ENCODE measurements at places on chromosomes 13 and 19.

DNA sequence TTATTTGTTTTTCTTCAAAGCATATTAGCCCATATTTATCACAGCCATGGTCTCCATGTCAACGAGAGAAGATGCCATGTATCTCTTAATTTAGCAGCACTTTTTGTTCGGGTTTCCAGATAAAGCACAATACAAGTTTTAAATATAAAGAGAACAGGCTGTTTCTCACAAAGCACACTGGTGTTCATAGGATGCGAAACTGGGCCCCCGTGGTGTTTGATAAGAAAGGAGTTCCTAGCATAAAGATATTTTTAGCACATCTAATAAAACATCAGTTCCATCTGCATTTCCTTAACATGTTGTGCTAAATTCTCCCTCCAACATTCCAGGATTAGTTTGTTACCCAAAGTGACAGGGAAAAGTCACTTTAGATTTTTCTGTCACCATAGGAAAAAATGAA lies 72.4 kb upstream of the EDNRB start:
- DNase-seq, result no peak

DNA sequence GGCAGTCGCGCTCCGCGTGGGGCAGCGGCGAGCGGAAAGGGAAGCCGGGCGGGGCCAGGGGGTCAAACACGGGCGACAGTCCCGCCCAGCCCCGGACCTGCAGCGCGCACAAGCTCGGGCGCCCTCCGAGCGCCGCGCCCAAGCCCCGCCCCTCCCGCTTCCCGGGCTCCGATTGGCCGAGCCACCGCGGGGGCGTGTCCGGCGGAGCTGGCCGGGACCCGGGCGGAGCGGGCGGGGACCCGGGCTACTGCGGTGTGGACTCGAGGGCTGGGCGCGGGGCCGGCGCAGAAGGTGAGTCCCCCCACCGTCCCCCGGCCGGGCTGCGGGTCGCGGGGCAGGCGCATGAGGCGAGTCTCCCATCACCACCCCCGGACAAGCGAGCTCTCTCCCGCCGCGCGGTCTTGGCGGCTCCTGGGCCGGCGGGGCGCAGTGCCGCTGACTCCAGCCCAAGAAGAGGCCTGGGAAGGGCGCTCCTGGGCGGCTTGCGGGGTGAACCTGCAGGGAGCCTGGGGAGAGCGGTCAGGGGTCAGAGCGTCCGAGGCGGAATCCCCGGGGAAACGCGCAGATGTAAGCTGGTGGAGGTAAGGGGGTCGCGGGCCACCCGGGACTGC lies at the start of gene PLEKHF1:
Gene PLEKHF1, plus strand, starts transcription at position 247 of the 611 bp plus-strand sequence. CDS start 8,379 bp downstream, outside the sequence.
- no peak for DNase-seq

GRCh38 chr19:3818466-3818865 lies 32.3 kb upstream of the MATK start:
- peak; percentile 11 for DNase-seq

DNA sequence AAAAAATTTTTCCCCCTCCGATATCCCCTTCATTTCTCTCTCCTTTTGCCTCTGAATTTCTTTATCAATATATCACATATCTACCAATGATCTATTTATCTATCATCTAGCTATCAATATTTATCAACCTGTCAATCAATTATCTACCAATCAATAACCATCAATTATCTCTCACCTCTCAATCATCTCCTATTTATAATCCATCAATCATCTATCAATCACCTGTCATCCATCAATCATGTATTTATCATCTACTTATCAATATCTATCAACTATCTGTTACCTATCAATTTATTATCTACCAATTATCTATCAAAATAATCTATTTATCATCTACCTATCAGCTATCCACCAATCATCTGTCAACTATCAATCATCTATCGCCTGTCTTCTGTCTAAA lies 17.1 kb downstream of the MBD3L1 start:
- no peak for DNase-seq

GRCh38 chr13:99224021-99224420 lies 23.4 kb downstream of the UBAC2 start:
- no peak for DNase-seq

DNA sequence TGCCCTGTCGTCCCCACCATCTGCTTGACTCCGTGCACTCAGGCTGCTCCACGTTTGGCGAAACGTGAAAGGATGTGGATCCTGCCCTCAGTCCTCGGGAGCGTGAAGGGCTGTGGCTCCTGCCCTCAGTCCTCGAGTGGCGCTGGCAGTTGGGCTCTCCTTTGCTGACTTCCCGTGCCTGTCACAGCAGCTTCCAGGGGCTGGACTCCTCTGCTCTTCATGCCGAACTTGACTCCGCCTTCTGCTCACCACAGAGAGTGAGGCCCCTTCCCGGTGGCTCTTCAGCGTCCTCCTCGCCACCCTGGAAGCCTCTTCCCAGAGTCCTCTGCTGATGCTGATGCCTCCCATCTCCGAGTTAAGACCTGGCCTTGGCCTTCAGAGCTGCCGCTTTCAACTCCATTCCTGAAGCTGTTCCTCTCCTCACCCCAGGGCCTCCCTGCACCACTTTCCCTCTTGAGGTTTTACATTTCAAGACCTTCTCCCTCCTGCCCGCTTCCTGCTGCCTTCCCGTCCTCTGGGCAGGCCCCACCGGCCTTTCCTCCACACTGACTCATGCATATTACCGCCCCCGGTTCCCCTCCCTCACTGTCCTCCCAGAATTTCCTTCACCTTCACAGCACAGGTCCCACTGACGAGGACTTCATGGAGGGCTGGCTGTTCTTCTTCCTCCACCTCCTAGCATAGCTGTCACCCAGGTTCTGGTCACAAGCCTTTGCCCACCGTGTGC lies 111.7 kb downstream of the SHISA2 start:
- DNase-seq, result no peak

- DNase-seq, result no peak
Measured at GRCh38 chr19:52778811-52779210, 7.8 kb downstream of the ZNF600 start.

GRCh38 chr19:3360421-3361383 lies 5.7 kb upstream of the NFIC start:
- DNase-seq, result no peak

DNA sequence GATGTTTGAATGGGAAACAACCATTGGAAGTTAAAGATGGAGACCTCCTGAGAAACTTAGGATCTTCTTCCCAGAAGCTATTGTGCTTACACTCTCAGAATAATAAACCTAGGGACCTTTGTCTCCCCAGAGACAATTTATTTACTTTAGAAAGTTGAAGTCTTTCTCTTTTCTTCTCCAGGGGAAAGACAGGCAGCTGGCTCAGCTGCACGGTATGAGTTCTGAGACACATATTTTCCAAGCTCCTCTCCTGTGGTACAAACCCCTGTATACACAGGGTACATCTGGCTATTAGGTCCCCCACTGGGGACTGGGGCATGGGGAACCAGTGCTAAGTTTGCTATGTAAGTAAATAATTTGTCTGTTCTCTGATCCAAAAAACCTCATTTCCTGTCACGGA lies 67.5 kb upstream of the POSTN start:
- no peak for DNase-seq

GRCh38 chr19:53517114-53517741 lies 20.7 kb upstream of the ZNF331 start:
- DNase-seq, result no peak

- no peak for DNase-seq
Measured at GRCh38 chr19:13699786-13700185, 64.5 kb upstream of the MRI1 start.

DNA sequence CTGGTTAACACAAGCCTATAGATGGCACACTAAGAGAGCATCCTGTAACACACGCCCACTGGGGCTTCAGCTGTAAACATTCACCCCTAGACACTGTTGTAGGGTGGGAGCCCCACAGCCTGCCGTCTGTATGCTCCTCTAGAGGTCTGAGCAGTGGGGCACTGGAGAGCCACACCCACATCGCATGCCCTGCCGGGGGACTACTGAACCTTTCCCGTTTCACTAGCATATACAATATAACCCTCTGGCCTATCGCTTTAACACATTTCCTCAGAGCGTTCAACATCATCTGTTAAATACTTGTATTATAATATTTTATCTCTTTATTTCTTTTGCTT lies 73.4 kb downstream of the PCDH9 start:
- no peak for DNase-seq

DNA sequence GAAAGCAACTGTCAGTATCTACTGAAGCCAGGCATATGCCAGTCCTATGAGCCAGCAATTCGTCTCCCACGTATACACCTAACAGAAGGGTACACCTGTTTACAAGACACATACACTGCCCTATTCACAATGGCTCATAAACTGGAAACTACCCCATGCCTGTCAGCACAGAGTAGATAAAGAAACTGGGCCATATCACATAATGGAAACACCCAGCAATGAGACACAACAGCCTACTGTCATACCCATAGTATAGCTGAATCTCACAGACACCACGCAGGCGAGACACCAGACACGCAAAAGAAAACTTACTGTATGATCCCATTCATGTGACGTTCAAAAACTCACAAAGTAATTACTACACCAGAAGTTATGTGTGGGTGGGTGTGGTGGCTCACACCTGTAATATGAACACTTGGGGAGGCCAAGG lies 15.7 kb downstream of the NOSIP start:
- no peak for DNase-seq

DNA sequence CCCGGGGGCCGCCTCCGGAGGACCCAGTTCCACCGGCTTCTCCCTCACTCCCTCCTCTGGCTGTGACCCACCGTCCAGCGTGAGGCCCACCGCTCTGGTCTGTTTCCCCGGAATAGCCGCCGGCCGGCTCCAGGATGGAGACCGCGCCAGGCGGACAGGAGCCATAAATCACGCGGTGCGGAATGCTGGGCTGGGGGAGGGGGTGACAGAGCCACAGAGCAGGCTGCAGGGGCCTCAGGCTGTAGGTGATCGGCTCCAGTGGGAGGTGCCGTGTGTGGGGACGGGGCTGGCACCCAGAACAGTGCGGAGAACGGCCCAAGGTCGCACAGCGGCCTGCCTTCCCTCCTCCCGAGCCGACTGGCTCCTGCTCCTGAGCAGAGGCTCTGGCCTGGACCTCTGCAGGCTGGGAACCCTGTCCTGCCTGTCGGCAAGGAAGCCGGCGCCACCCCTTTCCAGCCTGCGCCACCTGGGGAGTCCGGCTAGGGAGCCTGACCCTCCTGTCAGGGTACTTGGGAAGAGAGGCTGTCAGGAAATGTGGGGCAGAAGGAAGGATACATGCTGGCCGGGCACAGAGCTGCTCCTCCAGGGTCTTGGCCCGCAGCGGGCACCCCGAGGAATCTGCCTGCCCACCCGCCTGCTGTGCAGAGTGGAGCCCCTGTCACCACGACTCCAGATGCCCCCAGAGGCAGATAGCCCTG lies 8.3 kb downstream of the PIAS4 start:
- DNase-seq, result no peak

- no peak for DNase-seq
Measured at GRCh38 chr13:59281453-59281852, 882.3 kb downstream of the DIAPH3 start.

GRCh38 chr19:19145684-19146608 lies 7.7 kb upstream of the TMEM161A start:
- DNase-seq, result no peak

DNA sequence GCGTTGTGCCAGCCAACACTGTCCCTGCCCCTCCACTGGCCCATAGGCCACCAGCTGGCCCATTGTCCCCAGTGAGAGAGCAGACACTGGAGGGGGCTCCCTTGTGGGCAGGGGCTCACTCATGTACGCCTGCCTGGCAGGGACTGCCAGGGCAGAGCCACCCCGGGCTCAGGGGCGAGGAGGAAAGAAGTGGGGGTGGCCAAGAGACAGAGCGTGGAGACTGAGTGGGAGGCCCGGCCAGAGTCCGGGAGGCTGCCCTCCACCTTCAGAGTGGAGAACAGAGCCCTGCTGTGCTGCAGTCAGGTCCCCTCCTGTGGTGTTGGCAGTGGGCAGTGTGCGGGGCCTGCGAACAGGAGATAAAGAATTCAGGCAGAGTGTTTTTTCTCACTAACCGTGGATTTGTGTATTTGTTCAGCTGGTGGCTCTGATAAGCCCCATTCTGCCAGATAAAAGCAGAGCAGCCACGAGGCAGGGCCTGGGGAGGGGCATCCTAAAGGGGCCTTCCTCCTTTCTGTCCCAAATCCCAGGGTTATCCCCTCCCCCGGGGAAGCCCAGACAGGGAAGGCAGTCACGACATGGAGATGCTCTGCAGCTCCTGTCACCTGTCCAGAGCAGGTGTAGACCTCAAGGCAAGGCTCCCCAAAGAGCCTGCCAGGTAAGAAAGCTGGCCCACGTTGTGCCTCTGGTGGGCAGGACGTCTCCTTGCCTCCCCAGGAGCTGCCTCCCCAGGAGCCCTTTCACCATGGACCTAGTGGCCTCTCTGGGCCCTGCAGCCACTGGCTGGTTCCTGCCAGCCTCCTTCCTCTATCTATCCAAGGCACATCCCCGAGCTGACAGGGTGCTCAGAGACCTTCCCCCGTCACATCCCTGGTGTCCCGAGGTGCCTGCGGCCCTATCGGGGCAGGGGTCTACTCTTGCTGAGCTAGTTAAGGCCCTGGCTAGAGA lies 33.0 kb downstream of the LYL1 start:
- no peak for DNase-seq

GRCh38 chr13:66689628-66690027 lies 540.5 kb downstream of the PCDH9 start:
- DNase-seq, result no peak

GRCh38 chr19:15292847-15293582 lies 39.3 kb downstream of the BRD4 start:
- no peak for DNase-seq

DNA sequence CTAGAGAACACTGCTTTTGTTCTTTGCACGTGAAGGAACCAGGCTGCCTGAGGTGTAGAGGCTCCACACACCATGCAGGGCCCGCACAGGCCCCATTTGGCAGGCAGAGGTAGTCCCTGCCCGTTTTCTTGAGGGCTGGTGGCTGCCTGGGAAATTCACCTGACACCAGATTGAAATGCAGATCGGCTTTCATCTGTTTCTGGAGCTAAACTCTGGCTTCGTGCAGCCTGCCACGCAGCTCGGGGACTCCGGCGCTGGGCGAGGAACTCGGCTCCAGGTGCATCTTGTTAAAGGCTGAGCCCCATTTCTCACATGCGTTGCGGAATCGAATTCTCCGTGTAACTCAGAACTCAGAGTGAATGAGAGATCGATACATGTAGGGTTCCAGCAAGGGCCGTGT lies 37.7 kb downstream of the ATP11A start:
- DNase-seq, result no peak

GRCh38 chr13:22091971-22092300 lies 421.1 kb downstream of the FGF9 start:
- no peak for DNase-seq

DNA sequence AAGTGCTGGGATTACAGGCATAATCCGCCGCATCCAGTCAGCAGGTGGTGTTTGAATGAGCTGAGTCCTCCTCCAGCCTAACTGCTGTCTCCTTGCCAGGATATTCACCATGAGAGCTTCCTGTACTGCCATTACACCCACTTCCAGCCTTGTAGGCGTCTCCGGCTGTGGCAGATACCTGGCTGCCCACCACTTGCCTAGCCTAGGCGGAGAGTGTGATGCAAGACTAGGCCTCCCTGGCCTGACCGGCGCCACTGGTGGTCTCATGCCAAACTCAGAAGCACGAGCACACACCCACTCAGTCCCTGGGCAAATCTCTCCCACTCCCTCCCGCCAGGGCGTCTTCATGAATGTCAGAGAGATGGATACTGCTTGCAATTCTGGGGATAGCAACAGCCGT lies 16.6 kb downstream of the IL12RB1 start:
- no peak for DNase-seq
